Right atrium auricular region (tissue), 2 donors: ENCODE measurements at places on chromosomes 6 and 20.

GRCh38 chr6:137867685-137868509, 838 bp downstream of the TNFAIP3 start:
- DNase-seq = no peak

DNA sequence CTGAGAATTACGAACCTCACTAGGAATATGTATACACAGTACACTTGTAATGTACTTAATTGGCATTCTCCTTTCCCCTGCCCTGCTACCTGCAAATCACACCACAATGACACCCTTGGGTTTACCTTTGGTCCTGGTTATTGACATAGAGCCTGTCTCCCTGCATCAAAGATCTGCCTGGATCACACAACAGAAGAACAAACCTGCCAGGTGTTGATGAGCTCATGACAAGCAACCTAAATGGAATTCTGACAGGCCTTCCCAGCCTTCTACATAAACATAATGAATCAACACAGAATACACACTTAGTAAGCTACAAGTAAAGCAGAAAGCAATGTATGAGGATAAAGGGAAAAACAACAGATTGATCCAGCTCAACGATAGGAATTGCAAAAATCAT, 95.6 kb downstream of the HDGFL1 start:
- DNase-seq = no peak

DNA sequence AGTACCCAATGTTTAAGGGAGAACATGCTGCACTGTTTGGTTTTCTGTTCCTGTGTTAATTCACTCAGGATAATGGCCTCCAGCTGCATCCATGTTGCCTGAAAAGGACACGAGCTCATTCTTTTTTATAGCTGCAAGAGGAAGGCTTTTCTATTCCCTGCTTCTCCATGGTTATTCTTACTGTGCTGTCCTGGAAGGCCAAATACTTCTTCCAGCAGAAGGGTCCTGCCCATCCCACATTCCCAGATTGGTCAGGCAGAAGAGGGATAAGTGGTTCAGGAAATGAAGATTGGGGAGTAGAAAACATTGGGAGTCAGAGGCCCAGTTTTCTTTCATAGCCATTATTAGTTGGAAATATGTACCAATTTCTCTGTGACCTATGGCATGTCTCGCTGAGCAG, 122.4 kb downstream of the TCP11 start:
- no peak for DNase-seq

GRCh38 chr6:31210123-31210522, 39.6 kb upstream of the POU5F1 start:
- no peak for DNase-seq

DNA sequence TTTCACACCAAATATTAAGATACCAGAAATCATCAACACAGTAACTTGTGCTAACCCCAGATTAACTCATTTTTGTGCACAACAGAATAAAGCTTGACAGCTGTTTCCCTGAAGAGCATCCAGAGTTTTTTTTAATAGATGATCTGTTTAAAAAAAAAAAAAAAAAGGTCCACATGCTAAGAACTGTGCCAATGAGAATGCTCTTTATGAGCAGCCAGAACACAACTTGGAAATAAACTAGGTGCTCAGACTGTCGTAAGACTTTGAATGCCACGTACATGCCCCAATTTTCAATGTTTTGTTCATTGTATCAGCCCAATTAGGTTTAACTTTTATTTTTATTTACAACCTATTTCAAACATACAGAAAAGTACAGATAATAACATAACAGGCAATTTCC, 47.3 kb downstream of the STAU1 start:
- DNase-seq = no peak

DNA sequence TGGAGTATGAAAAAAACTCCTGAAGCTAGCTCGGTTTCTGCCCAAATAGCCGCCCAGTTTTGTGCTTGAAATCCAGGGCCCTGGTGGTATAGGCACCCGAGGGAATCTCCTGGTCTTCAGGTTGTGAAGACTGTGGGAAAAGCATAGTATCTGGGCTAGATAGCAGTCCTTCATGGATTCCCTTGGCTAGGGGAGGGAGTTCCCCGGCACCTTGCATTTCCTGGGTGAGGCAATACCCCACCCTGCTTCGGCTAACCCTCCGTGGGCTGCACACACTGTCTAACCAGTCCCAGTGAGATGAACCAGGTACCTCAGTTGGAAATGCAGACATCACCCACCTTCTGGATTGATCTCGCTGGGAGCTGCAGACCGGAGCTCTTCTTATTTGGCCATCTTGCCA, 184.5 kb upstream of the SLC35B3 start:
- no peak for DNase-seq

- DNase-seq = no peak
These were observed 23.9 kb upstream of the TINAG start for GRCh38 chr6:54284161-54284860.

GRCh38 chr6:3364391-3364790, 92.5 kb downstream of the SLC22A23 start:
- DNase-seq = no peak

DNA sequence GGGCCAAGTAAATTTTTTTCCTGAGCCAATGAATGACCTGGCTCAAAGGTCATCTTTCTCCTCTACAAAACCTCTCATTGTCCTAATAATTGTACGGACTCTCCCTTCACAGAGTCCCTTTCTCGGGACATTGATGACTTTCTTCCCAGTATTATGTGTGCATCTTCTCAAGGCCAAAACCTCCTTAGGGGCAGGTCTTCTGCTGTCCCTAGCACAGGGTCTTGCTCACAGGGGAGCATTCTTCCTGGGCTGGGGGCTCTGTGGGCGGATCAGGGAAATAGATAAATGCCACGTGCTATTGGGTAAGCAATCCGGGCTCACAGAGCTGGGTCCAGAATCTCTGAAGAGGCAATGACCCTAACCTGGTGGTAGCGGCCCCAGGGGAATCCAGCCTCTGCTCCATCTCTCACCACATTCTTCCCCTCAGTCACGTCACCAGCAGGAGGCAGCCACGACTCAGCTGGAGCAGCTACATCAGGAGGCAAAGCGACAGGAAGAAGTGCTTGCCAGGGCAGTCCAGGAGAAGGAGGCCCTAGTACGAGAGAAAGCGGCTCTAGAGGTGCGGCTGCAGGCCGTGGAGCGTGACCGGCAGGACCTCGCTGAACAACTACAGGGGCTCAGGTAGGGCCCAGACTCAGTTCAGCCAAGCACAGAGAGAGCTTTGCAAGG, 23.5 kb downstream of the CEP250 start:
- DNase-seq = no peak

DNA sequence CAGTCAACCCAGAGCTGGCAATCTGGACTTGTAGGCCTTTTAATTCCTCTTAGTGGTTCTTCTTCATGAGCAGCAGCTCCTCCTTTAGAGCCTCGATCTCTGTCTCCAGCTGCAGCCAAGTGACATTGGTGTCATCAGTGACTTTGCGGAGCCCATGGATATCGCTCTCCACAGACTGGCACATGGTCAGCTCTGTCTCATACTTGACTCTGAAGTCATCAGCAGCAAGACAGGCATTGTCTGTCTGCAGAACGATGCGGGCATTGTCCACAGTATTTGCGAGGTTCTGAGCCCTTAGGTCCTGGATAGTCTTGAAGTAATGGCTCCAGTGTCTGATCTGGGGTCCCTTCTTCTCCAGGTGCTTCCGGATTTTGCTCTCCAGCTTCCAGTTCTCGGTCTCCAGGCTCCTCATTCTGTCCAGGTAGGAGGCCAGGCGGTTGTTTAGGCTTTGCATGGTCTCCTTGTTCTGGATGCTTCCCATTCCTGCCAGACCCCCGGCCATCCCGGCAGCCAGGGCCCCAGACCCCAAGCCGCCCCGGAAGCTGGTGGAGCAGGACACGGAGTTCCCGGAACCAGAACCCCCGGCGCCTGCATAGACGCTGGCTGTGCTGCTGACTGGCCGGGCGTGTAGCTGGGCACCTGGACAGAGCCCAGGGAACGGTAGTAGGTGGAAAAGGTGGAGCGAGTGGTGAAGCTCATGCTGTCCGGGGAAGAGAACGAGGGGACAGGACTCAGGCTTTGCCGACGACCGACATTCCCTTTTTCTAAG, 15.1 kb downstream of the RFPL4B start:
- DNase-seq = no peak

DNA sequence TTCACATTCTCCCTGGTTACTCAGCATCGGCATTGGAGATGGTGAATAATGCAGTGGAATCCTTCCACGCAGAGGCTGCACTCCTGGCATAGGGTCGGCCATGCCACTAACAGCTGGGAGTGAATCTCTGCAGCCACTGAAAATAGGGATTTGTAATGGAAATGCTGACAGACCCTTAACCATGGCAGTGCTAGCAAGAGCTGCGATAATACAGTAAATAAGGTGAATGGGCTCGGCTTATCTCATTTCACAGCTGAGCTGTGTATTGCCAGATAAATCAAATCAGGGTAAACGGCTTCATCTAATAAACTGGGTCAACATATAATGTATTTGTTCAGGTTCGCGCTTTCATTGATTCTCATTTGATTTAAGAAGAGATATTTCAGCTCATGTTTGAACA, 156.8 kb downstream of the SLC35B3 start:
- DNase-seq = no peak

DNA sequence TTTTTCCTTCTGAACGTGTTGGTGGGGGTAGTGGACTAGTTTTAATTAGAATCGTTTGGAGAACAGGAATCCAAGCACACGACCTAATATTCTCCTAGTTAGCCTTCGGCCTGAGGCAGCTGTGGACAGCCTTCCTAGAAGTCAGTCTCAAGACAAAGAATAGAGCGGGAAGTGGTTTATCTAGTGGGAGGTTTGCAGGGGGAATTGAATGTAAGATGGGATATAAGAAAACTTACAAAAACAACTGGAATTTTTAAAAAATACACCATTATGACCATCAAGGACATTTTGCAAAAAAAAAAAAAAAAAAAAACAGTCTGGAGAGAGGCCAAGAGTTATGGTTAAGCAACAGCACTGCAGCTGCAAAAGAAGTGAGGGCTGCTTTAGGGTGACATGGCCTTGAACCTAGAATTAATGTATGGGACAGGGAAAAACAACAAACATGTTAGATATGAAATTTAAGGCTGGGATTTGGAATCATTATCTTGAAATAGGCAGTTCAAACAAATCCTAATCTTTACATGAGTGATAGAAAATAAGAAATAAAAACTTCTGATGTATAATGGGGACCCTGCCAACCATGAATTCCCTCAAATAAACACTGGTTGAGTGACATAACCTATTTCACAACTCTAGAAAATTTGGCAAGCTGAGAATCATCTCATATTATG, 40.2 kb downstream of the PLAGL1 start:
- no peak for DNase-seq

DNA sequence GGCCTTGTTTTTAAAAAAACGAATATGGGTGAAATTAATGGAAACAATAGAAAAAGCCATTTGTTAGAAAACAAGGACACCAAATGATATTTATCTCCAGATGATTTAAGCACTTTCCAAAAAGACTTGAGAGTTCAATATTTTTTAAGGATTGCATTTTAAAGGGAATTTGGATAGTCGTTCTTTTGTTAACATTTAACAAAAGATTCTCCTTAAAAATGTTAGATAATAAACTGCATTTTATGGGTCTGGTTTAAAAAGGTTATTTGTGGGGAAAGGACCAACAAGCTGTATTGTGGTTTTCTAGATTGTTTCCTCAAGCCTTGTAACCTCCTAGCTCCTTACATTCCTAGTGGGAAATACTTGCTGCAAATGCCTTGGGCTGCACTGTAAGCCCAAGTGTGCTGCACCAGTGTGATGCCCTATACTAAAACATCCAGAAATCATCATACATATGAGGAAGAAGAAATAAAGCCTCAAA, 1.5 kb upstream of the PHIP start:
- no peak for DNase-seq

DNA sequence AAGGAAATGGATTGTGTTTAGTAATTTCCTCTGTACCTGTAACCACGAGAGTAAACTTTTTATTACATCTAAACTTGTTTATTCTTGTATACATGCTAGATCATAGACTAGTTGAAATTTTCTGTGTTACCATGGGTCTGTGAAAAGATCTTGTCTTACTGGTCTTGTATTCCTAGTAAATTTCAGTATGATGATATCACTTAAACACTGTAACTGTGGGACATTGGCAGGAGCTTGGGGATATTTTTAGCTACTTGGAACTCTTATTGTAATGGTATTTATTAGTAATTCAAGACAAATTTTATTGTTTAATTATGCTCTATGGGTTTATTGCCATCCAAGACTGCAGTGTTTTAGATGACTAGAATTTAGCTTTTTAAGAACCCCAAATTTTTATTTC, 25.9 kb upstream of the TULP4 start:
- DNase-seq = no peak

DNA sequence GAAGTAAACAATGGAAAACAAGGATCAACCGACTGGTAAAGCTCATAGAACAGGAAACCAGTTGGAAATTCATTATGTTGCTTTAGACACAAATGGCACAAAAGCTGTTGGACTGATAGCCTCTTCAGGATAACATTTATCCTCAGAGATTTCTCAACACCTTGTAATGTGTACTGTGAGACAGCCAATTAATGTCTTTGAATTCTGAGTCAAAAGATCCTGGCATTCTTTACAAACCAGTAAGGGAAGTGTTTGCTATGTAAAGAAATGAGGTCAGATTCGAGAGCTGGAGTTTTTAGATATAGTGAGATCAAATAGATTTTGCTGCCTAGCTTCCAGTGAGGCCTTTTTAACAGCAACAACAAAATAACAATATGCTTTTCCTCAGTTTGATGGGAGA, 439.2 kb downstream of the C6orf118 start:
- no peak for DNase-seq

DNA sequence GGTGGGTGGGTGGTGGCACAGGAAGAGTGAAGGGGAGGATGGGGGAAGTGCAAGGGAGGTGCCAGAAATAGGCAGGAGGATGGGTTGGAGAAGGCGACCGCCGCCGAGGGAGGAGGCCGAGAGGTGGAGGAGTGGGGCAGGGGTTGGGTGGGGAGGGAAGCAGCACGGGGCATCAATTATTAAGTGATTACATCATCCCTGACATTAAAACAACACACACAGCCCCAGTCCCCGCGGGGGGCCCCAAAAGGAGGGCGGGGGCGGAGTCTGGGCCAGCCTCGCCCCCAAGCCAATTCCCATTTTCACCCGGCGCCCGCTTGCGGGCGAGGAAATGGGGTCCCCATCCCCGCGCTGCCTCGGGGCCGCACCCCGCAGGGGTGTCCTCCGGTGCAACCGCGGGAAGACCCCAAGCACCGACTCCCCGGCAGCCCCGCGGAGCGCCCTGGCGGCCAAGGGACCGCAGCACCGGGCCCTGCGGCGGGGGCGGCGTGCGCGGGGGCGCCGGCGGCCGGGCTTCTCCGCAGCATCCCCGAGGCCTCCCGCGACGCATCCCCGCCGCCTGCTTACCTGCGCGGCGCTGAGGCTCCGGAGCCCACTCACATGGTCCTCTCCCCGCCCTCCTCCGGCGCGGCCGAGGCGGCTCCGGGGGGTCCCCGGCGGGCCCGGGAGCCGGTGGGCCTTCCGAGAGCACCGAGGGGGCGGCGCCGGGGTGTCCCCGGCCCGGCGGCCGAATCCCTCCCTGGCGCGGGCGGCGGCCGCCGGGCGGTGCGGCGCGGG, 663 bp downstream of the FYN start:
- DNase-seq = no peak
